ENCODE measurements at places on chromosomes 2 and 18.
A peak's percentile ranks its signal among the peaks of the same experiment; 100 is the strongest.

DNA sequence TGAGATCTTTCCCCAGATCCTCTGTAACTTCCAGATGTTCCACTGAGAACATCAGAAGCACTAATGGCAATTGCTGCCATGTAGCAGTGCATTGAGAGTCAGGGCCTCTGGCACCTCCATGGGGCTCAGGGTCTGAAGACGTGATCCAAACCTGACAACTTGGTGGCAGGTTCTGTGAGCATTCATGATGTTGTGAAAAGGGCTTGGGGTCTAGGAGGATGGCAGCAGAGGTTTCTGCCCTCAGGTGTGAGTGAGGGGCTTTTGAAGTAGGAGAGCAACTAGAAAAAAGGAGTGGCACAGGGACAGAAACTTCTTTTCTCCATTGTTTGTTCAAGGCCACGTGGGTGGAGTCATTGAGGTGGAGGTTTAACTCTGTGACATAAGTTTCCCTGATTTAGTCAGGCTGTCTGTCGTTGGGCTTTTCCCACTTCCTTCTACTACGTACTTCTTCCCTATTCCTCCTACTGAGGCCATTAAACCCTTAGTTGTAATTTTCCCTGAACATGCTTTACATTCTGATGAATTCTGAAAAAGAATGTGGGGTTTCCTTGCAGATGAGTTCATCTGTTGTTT, 13.1 kb downstream of the CFLAR start:
- no peak for DNase-seq

DNA sequence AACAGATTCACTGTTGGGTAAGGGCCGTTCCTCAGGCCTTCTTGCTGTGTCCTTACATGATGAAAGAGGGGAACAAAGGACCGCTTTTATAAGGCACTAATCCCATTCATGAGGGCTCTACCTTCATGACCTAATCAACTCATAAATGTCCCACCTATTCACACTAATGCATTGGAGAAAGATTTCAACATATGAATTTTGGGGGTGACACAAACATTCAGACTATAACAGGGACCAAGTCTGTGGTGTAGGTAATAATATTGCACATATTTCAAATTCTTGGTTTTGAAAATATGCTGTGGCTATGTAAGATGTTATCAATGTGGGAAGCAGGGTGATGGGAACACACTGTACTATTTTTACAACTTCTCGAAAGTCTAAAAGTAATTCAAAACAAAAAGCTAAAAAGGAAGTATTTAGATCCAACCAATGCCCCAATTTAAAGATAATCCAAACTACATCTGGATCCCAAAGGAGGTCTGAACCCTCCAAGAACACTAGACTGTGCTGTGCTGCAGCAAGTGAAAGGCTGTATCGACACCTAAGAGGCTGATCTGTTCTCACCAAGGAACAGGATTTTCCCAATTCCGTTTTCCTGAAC, 82.4 kb upstream of the TGIF1 start:
- no peak for DNase-seq

GRCh38 chr2:240896394-240896793, 438 bp upstream of the MAB21L4 start:
- no peak for DNase-seq

DNA sequence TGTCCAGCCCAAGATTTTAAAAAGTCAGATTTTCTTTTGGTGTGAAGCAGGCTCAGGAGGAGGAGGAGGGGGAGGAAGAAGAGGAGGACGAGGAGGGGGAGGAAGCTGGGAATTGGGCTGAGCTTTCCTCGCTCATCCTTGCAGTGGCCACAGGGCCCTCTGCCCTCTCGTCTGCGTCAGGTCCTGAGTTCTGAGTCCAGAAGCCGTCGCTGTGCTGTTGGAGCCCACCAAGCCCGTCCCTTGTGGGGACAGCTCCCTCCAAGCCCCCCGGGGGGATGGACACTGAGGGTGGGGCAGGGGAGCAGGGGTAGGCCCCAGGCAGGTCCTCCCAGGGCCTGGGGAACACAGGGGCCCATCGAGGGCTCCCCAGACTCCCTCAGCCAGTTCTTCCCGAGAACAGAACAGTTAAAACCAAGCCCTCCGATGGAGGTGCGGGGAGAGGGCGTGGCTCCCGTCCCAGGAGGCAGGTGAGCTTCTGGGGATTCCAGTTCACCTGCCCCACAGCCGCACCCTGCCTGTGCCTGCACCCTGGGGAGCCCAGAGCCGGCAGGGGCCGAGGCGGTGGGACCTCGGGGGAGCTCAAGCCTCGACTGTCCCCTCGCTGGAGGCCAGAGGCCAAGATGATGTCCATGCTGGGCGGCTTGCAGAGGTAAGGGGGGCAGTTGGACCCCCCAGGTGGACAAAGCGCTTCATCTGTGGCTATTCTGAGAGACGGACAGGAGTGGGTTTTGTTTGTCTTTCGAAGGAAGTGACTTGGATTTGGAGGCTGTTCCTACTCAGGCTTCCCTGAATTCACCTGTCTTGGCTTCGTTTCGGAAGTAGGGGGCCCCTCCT, at the start of gene GAL3ST2:
GAL3ST2 (plus strand) TSS at position 487 of the 834 bp plus-strand sequence; CDS start at position 621, 134 bp downstream.
- no peak for DNase-seq

DNA sequence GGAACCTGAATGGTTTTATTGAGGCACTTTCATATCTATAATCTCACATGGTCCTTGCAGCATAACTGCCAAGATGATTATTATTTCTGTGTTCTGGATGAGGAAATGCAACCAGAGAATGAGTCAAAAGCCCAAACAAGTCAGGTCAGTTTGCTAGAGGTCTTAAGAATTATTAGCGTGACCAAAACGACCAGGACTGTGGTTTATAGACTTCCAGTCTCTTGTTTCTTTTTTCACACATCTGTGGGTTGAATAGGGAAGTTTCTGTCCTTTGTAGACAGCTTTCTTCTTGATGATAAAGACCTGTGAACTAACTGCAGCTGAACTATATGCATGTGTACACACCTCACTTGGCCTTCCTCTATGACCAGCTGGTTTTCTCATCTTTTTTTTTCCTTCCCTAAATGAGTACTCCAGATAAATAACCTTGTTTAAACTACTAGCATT, 13.9 kb downstream of the ADAM23 start:
- no peak for DNase-seq

DNA sequence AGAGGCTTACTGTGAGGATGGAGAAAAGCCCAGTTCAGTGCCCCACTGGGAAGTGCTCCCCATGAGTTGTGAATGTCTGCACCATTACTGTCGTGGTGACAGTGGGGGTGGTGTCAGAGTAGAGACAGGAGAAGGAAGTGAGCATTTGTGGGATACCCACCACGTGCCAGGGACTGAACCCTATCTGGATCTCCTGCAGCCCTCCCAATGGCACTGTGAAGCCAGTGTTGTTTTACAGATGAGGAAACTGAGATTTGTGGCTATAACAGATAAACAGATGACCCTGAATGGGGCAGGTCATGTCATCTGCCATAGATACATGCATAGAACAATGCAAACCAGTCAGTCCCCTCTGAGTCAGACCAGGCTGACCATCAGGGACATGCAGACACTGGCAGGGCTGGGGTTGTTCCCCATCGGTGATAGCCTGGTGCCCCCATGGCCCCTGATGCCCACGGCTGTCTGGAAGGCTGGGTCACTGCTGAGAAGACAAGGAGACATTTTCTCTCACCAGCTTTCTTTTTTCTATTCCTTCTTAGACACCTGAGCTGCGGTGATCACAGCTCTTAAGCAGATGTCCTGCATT, 60.8 kb downstream of the EMILIN2 start:
- DNase-seq = no peak

DNA sequence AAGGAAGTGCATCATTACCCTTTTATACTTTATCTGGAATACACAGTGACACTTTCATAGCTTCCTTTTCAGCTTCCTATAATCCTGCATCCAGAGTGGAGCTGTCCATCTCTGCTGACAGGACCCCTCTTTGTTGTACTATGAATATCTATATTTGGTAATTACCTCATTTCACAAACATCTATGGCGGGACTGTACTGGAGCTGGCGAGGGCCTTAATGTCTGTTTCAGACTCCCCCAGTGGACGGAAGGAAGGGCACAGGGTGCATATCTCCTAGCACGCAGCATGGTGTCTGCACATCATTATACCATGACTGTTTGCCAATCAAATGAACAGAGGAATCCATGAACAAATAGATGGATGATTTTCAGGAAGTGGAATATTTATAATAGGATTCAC, 142.3 kb downstream of the SOX11 start:
- no peak for DNase-seq

GRCh38 chr2:202101026-202101579, 28.0 kb downstream of the KIAA2012 start:
- DNase-seq = no peak

DNA sequence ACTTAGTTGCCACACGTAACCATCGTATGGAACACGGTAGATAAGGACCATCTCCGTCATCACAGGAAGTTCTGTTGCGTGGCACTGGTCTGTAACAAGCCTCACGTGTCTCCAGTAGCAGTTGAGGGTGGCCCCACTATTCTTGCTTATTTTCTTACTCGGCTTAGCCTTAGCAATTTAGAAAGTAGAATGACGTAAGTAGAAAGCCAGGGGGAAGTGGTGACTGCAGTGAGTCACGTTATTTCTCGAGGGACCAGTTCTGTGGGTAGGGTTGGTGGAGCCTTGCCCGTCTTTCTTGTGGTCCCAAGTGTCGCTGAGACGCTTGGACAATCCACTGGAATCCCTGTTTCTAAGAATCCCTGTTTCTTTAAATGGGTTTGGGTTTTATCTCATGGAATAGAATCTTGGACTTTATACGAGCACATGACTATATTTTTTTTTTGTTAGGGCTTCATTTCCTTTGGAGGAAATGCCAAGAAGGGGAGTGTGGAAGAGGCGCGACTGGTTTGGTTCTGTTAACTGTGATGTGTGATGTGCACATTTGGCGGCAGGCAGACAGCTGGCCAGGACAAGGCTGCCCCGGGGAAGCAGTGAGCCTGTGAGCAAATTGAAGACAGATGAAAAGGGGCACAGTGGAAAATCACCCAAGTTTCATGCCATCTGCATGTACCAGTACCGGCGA, 96.2 kb downstream of the CABLES1 start:
- DNase-seq = peak; percentile 95

DNA sequence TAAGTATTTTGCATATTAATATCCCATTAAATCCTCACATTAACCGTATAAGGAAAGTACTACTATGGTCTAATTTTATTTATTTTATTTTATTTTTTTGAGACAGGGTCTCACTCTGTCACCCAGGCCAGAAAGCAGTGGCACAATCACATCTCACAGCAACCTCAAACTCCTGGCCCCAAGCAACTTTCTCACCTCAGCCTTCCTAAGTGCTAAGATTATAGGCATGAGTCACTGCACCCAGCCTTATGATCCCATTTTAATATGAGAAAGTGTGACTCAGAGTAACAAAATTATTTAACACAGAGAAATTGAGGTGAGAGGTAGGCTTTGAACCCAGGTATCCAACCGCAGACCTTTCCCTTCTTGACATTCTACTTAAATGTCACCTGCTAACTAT, 330.0 kb upstream of the POU3F3 start:
- DNase-seq = no peak

DNA sequence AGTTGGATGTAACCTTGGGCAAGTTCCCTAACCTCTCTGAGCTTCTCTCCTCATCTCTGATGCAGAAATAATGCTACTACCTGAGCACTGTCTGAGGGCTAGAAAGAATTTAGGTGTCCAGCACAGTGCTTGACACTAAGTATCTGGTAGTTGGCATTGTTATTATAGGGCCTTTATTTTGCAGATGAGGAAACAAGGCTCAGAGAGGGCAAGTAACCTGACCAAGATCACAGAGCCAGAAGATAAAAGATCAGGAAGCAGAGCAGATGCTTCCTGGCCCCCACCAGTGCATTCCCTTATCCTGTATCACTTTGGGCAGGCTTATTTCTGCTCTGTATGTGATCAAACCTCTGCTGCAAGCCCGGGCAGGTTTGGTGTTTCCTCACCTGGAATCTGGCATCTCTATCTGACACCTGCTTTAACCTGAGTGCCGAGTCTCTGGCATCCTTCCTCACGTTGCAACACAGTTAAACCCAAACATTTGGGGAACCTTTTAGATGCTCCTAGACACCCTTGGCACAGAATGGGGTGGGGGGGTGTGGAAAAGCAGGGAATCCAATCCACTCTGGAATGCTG, 69.9 kb downstream of the PLB1 start:
- no peak for DNase-seq

Data from AG09309 (cell line).